Stimulated activated CD4-positive, alpha-beta T cell treated with anti-CD3 and anti-CD28 coated beads, Interleukin-1b, Interleukin-23, amount 100 ng/mL, for 1 hour (primary cell): ENCODE measurements at places on chromosomes 5 and 9.

DNA sequence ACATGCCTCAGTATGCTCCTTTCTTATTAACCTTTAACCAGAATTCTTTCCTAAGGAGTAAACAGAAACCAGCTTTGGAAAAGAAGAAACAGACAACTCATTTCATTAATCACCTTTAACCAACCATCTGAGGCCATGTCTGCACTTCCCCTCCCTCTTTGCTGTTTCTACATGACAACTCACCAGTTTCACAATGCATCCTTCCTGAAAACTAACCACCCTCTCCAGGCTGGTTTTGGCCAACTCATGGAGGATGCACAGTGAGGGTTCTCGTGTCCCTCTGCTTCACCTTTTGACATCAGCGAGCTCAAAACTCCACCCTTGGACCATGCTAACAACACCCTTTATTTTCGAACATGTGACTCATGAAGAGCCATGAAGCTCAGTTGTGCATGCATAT, 244.1 kb downstream of the ELAVL2 start:
- DNase-seq: no peak

DNA sequence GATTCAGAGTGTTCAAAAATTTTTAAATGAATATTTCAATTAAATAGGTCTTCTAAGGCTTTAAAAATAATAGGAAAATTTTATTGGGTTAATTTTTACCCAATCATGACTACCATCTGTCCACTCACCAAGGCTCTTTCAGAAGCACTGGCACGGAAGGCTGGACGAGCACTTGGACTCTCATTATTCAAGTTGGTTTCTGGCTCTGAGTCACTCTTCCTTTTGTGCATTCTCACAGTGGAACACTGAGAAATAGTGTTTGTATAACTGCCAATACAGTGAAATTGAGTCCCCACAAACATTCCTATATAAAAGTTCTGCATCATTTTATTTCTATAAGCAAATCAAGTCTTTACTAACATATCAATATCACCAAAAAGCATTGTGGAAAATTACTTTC, 1149.0 kb downstream of the EFNA5 start:
- DNase-seq: no peak

DNA sequence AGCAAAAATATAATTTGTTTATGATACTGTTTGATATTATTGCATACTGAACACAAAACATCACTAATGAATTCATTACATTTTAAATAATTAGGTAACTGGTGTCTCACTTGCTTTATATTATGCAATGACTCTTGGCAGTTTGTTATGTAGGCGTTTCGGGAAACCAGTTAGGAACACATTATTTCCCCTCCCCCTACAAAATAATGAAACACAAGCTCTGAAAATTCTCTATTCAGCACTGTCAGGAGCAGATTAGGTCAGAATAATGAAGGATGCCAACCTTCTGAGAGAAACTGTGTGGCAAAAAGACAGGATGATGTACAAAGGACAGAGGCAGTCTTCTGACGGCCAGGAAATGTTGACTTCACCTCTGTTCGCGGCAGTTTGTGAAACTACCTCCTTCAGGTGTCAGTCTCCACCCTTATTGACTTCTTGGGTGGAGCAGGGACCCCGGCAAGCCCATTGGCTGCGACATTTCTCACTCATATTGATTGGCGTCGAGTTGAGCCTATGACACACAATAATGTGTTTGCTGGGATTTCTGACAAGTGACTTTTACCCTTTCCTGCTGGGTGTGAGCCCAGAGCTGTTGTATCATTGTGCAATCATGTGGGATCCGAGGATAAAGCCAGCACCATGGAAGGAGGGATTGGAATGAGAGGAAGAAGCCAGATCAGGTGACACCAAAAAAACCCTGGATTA, 33.9 kb downstream of the SH3PXD2B start:
- no peak for DNase-seq

GRCh38 chr9:14147738-14148137, 166.2 kb downstream of the NFIB start:
- DNase-seq: no peak

DNA sequence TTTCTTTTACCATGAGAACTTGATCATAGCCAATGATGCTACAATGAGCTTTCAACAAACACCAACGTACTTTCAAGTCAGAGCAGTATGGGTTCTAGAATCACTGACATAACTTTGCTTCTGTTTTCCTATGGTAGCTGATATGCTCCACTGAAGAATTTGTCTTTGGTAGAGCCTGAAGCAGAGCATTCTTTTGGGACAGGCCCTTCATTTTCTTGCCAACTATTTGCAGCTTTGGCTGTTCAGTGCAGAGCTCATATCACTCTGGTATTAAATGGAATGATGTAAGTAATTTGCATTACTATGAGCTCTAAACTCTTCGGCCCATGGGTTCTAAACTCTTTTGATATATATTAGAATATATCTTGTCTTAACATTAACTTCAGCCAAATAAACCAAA, 51.8 kb upstream of the APC start:
- DNase-seq: no peak

- no peak for DNase-seq
Observed at GRCh38 chr5:112865128-112865527, 4.0 kb downstream of the SRP19 start.

GRCh38 chr5:146039420-146039819, 66.0 kb downstream of the PLAC8L1 start:
- no peak for DNase-seq

DNA sequence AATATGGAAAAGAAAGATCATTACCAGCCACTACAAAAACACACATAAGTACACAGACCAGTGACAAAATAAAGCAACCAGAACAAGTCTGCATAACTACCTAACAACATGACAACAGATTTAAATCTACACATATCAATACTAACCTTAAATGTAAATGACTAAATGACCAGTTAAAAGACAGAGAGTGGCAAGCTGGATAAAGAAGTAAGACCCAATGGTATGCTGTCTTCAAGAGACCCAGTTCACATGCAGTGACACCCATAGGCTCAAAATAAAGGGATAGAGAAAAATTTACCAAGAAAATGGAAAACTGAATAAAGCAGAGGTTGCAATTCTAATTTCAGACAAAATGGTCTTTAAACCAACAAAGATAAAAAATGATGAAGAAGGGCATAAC, 938.1 kb downstream of the EFNA5 start:
- DNase-seq: no peak
